CD4-positive, CD25-positive, alpha-beta regulatory T cell (primary cell): ENCODE measurements at places on chromosomes 4 and X. TPM values are rescaled to one million over a fixed set of nuclear protein-coding genes. Genes with fewer than 3 reads are reported as not detected.

DNA sequence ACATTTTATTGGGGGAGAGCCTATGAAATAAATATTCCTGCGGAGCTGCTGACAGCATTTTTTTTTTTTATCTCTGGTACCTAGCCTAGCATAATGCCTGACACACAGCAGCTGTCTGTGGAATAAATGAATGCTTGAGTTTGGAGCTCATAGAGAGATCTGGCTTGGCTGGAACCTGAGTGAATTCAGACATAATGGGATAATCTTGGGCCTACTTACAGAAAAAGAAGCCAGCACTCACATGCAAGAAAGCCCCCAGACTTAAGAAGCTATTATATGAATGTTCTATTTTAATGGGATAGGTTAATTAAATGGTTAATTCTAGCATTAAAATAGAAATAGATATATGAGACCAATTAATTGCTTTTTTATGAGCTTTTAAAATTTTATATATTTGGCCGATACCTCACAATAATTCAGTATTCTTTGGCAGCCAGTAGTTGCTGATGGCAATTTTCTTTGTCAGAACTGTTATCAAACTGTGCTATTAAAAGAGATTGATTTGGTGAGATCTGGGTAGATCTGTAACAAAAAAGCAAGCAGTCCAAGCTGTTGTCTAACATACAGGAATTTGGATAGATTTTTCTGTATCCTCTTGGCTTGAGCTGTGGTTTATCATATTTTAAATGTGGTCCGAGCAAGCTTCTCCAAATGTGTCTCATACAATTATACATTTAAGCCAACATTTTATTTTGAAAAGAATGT lies 654.2 kb downstream of the PCDH7 start:
- no peak overlapping the region for H3K27ac ChIP-seq
- no peaks in the 10 kb centered on the region for H3K27me3 ChIP-seq
- H3K4me3 ChIP-seq = no peak overlapping the region
- no peak for DNase-seq

DNA sequence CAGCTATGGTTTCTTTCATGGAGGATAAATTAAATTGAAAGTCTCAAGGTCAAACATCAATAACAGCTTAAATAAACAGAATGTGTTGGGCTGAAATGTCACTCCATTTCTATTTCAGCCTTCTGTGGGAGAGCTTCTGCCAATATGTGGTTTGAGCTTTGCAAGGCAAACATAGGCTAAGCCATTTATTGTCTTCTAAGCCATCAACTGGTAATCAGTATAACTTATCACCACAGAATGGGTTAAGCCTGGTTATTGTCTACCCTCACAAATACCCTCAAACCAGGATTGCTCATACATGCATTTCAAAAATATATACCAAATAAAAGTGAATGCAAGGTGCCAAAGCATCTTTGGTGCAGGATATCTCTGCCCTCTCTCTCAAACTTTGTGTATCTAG lies 52.7 kb downstream of the GABRB1 start:
- H3K4me3 ChIP-seq = no peak overlapping the region
- no peak for DNase-seq
- H3K36me3 ChIP-seq = no peaks in the 10 kb centered on the region
- H3K27me3 ChIP-seq = no peaks in the 10 kb centered on the region
- no peaks in the 10 kb centered on the region for H3K4me1 ChIP-seq

- no peak overlapping the region for H3K27ac ChIP-seq
- H3K36me3 ChIP-seq = no peaks in the 10 kb centered on the region
- H3K27me3 ChIP-seq = no peaks in the 10 kb centered on the region
- H3K4me3 ChIP-seq = no peak overlapping the region
- no peaks in the 10 kb centered on the region for H3K4me1 ChIP-seq
Observed at GRCh38 chr4:73761856-73762255, 21.5 kb downstream of the CXCL8 start.

DNA sequence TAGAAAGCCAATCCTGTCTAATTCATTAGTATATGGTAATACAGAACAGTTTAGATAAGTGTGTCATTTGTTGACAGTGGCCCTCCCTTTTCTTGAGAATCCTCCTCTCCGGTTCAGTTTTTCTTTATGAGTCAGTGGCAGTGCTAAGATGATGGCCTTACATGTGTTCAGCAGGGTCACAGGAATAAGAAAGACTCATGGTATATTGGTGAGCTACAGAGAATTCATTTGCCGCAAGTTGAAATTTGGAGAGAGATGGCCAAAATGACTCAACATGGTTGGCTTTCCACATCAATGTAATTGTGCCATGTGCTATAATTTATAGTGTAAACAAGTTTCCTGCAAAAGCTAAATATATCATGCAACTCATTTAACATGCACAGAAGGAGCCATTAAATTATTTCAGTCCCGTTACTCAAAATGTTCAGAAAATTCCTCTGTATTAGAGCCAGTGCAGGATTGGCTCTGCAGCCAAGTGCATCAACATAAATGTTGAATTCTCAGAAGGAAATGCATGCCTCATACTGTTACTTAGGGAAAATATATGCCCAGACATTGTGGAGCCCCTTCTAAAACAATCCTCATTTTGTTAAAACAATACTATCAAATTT lies 374.3 kb downstream of the AFF2 start:
- no peak overlapping the region for H3K27ac ChIP-seq
- no peaks in the 10 kb centered on the region for H3K27me3 ChIP-seq
- H3K4me3 ChIP-seq = no peak overlapping the region
- no peaks in the 10 kb centered on the region for H3K36me3 ChIP-seq
- no peak for DNase-seq

MAGEA3 gene
- total RNA-seq = not detected

- H3K27ac ChIP-seq = peak overlapping the region; percentile 20
- peaks cover 29% of the 10 kb centered on the region for H3K4me1 ChIP-seq
- peak; percentile 31 for DNase-seq
- H3K4me3 ChIP-seq = peak overlapping the region; percentile 91
- H3K36me3 ChIP-seq = no peaks in the 10 kb centered on the region
Observed at GRCh38 chr4:42654631-42655268, 2.2 kb downstream of the ATP8A1 start.

RPS6KA6 gene
- total RNA-seq = 0.05 TPM

- no peak overlapping the region for H3K27ac ChIP-seq
- no peaks in the 10 kb centered on the region for H3K27me3 ChIP-seq
- no peak overlapping the region for H3K4me3 ChIP-seq
- H3K4me1 ChIP-seq = no peaks in the 10 kb centered on the region
- H3K36me3 ChIP-seq = no peaks in the 10 kb centered on the region
- no peak for DNase-seq
Observed at GRCh38 chr4:131613086-131613823, 1535.8 kb upstream of the PCDH10 start.

- H3K4me3 ChIP-seq = no peak overlapping the region
- no peaks in the 10 kb centered on the region for H3K27me3 ChIP-seq
- H3K27ac ChIP-seq = no peak overlapping the region
- DNase-seq = no peak
- H3K36me3 ChIP-seq = no peaks in the 10 kb centered on the region
Observed at GRCh38 chr4:131046821-131047220, 1950.9 kb downstream of the C4orf33 start.

- H3K36me3 ChIP-seq = no peaks in the 10 kb centered on the region
- H3K27ac ChIP-seq = no peak overlapping the region
- no peaks in the 10 kb centered on the region for H3K4me1 ChIP-seq
Observed at GRCh38 chr4:182531555-182532162, 288.5 kb downstream of the TENM3 start.

DNA sequence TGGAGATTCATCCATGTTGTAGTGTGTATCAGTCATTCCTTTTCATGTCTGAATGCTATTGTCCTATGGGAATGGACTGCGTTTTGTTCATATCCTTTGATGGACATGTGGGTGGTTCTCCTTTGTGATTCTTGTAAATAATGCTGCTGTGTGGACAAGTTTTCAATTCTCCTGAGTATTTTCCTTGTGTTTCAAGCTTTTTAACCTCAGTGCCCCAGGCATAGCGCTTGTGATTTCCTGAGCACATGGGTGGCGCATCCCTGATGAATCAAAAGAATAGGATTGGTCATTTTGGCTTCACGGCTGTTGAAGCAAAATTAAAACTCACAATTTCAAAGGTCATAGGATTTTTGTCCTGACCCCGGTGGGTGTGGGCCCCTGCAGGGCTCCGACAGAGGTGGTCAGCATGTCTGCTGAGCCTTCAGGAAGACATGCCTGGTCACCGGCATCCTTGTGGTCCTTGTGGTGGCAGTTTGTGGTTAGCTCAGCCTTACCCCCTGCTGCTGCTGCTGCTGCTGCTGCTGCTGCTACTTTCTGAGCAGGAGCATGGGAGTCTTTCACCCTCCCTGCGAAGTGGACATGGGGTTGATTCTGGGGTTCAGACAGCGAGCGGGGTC lies 30.0 kb downstream of the SHROOM2 start:
- DNase-seq = no peak
- no peak overlapping the region for H3K27ac ChIP-seq
- no peak overlapping the region for H3K4me3 ChIP-seq
- no peaks in the 10 kb centered on the region for H3K36me3 ChIP-seq
- H3K4me1 ChIP-seq = no peaks in the 10 kb centered on the region

GRCh38 chrX:118174516-118175098 lies 58.0 kb upstream of the KLHL13 start:
- H3K27ac ChIP-seq = no peak overlapping the region
- no peak overlapping the region for H3K4me3 ChIP-seq
